ENCODE measurements at places on chromosomes 12 and 14.

GRCh38 chr12:80419644-80420043 lies 24.4 kb upstream of the PTPRQ start:
- no peak overlapping the region for H3K4me3 ChIP-seq
- DNase-seq: no peak
- no peaks in the 10 kb centered on the region for H3K36me3 ChIP-seq
- no peaks in the 10 kb centered on the region for H3K27me3 ChIP-seq
- H3K4me1 ChIP-seq: no peaks in the 10 kb centered on the region
- H3K27ac ChIP-seq: no peak overlapping the region

DNA sequence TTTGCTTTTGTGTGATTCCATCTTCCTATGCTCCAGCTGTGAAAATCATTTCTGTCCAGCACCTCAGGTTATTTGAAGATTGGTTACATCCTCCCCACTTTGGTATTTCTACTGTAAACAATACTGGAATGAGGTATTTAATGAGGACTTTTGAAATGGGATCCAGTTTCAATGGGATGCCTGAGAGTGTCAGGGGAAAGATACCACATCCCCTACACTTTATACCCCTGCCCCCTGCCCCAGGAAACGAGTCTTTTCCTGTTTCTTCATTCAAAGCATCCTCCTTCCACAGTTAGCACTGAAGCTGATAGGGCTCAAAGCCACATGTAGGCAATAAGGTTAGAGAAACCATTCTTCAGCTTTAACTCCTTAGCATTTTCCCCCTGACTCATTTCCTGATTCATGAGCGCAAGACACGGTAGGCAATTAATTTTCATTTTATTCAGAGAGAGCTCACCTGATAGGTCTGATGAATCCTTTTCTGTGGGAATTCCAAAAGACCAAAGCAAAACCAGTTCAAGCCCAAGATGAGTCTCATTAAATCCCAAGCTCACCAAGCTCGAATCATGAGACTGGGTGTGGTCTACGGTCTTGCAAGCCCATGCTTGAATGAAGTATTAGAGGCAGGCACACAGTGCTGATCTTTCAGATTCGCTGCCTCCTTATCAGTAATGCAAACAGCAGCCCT lies 143.6 kb upstream of the CRY1 start:
- H3K4me3 ChIP-seq: no peak overlapping the region
- no peaks in the 10 kb centered on the region for H3K4me1 ChIP-seq
- DNase-seq: no peak
- H3K27ac ChIP-seq: no peak overlapping the region

DNA sequence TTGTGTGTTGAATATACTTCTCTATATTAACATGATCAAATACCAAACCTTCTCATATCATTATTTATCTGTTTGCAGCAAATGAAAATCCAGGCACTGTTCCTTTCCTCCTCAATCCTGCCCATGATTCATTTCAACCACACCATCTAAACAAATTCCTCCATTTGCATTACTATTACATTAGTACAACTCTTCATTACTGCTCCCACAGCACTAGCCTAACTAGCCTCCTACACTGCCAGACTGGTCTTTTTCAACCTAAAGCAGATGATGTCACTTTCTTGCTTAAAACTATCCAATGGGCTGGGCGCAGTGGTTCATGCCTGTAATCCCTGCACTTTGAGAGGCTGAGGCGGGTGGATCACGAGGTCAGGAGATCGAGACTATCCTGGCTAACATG lies 117.3 kb upstream of the MYF6 start:
- no peak for DNase-seq
- H3K36me3 ChIP-seq: no peaks in the 10 kb centered on the region
- H3K4me3 ChIP-seq: no peak overlapping the region
- no peak overlapping the region for H3K27ac ChIP-seq

DNA sequence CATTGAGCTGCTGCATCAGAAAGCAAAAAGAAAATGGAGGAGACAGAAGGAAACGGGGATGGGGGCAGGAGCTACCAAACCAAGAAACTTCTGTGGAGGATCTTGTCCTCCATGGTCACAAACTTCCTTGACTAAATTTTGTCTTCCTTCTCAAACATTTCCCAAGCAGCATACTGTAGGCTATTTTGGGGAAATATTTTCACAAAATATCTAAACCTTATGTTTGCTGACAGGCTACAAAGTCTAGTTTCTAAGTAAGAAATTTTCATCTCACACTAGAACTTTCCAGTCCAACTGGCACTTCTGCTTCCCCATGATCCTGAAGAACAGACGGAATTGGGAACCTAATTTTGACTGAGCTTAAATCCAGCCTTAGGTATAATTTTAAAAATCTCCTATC lies 552.0 kb downstream of the SNAPC1 start:
- no peaks in the 10 kb centered on the region for H3K4me1 ChIP-seq
- no peaks in the 10 kb centered on the region for H3K36me3 ChIP-seq
- H3K27ac ChIP-seq: no peak overlapping the region
- no peaks in the 10 kb centered on the region for H3K27me3 ChIP-seq
- no peak for DNase-seq

GRCh38 chr12:25377469-25378177 lies 126.9 kb upstream of the KRAS start:
- no peak overlapping the region for H3K4me3 ChIP-seq
- no peak for DNase-seq
- H3K36me3 ChIP-seq: no peaks in the 10 kb centered on the region
- H3K4me1 ChIP-seq: 0 out of 2 replicates have a peak, but pooled peaks cover 1% of the 10 kb centered on the region

DNA sequence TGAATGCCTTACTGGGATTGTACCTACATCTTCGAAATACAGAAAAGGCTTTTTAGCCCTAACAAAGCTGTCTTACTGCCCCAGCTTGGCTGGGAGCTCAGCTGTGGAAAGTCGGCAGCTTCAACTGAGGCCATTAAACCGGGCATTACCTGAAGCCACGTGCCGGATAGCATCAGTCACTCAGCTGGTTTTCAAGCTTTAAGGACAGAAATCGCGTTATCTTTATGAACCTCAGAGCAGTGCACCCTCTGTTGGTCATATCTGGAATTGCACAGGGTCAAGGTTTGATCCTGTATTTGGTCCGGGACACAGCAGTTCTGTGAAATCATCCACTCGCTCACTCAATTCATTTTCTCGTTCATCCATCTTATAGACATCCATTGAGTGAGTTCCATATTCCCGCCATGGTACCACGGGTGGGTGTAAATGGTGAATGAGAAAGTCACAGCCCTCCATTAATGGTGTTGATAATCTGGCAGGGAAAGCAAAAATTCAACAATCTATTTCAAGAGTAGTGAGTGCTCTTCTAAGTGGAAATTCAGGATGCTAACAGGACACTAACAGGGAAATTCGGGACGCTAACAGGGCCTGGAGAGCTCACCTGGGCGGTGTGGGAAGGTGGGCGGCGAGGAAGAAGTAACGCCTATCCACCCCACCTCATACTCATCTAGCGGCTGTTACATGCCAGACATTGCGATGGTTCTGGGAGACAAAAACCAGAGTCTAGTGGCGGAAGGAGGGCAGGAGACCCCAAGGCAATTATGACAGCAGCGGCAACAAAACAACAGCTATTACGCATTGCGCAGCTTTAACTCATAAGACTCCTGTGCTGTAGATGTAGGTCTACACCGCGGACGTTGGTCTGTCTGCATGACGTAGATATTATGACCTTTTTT lies 60.6 kb upstream of the TCL1A start:
- peak; percentile 16 for DNase-seq
- no peaks in the 10 kb centered on the region for H3K36me3 ChIP-seq
- no peak overlapping the region for H3K4me3 ChIP-seq

- H3K27ac ChIP-seq: no peak overlapping the region
- H3K36me3 ChIP-seq: no peaks in the 10 kb centered on the region
- H3K4me1 ChIP-seq: no peaks in the 10 kb centered on the region
- no peaks in the 10 kb centered on the region for H3K27me3 ChIP-seq
Observed at GRCh38 chr12:118429688-118430383, 53.5 kb downstream of the SUDS3 start.

- no peaks in the 10 kb centered on the region for H3K27me3 ChIP-seq
- H3K4me1 ChIP-seq: peaks cover 17% of the 10 kb centered on the region
- DNase-seq: no peak
- H3K27ac ChIP-seq: no peak overlapping the region
- H3K36me3 ChIP-seq: no peaks in the 10 kb centered on the region
Observed at GRCh38 chr14:75182821-75183220, 6.4 kb upstream of the TMED10 start.

DNA sequence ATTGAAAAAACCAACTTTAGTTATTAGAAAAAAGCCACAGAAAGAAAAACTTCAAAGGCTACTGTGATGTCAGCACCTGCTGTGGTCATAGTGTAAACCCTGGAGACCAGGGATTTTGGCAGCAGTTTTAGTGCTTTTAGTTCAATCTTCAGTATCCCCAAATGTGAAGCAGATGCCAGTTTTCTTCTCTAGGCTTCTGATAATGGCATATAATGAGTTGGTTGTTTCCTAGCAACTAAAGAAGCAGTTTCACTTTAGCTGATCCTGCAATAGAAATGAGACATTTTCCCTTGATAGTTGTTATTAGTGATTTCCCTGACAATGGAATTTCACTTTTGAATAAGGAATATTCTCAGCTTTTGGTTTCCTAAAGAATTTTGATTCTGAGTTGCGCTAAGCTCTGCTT lies 131.2 kb downstream of the NUBPL start:
- H3K27ac ChIP-seq: no peak overlapping the region
- DNase-seq: no peak
- H3K4me3 ChIP-seq: no peak overlapping the region
- no peaks in the 10 kb centered on the region for H3K27me3 ChIP-seq

GRCh38 chr14:50012644-50013043 lies 103.7 kb downstream of the VCPKMT start:
- peaks cover 9% of the 10 kb centered on the region for H3K4me1 ChIP-seq
- H3K27me3 ChIP-seq: no peaks in the 10 kb centered on the region
- H3K4me3 ChIP-seq: no peak overlapping the region
- no peak overlapping the region for H3K27ac ChIP-seq

DNA sequence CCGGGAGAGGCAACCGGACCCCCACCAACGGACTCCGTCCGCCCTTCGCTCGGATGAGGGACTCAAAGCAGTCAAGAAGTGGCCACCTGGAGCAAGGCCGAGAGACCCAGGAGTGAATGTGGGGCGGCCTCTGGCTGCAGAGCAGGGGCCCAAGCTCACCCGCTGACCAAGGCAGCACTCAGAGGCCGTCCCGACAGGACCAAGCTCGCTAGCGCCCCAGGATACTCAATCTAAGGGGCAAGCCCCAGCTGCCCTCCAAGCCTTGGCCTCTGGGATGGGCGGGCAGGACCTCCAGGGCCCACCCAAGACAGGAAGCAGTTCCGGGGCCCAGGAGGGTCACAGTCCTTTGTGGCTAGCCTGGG lies 936 bp downstream of the AKT1 start:
- peaks cover 19% of the 10 kb centered on the region for H3K4me1 ChIP-seq
- DNase-seq: no peak
- H3K27me3 ChIP-seq: 0 out of 2 replicates have a peak, but pooled peaks cover 3% of the 10 kb centered on the region
- peak overlapping the region; percentile 68 for H3K4me3 ChIP-seq
- H3K36me3 ChIP-seq: no peaks in the 10 kb centered on the region

DNA sequence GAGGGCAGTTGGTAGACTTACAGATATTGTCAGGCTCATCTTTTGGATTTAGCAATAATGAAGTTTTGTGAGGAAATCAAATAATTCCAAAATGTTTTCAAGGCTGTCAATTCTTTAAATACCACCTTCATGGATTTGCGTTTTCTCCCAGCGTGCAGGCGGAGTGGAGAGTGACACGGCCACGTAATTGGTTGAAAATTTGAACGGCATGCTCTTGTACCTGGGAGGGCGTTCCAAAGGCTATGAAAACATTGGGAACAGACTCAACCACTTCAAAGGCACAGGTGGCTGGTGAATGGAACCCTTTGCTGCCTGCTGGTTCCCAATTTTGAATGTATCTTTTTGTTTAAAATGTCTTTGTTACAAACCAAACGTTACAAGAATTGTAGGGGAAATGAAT lies 12.4 kb downstream of the SMIM41 start:
- H3K27ac ChIP-seq: no peak overlapping the region
- no peak for DNase-seq
- H3K27me3 ChIP-seq: no peaks in the 10 kb centered on the region
- H3K36me3 ChIP-seq: no peaks in the 10 kb centered on the region
- no peak overlapping the region for H3K4me3 ChIP-seq

GRCh38 chr12:6340745-6341416 lies 995 bp downstream of the TNFRSF1A start:
- no peaks in the 10 kb centered on the region for H3K36me3 ChIP-seq
- DNase-seq: no peak
- H3K4me3 ChIP-seq: peak overlapping the region; percentile 97
- H3K4me1 ChIP-seq: peaks cover 36% of the 10 kb centered on the region
- peak overlapping the region; percentile 88 for H3K27ac ChIP-seq
- no peaks in the 10 kb centered on the region for H3K27me3 ChIP-seq

DNA sequence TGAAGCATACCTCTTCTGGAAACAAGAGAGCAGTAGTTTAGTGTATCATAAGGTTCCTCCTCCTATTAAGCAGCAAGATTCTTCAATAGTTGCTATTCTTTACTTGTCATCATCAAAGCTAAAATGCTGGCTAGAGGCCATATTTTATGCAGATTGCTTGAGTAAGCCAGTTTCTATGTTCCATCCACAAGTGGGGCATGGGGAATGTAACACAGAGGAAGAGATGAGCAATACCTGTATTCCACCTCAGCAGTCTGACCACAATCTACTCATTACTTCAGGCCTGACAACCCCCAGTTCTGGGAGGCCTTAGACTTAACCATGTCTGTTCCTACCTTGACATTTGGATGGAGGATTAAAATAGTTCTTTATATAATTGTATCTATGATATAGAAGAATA lies 423.6 kb downstream of the BTG1 start:
- no peak overlapping the region for H3K4me3 ChIP-seq
- no peaks in the 10 kb centered on the region for H3K36me3 ChIP-seq
- no peak for DNase-seq
- H3K27ac ChIP-seq: no peak overlapping the region

- peaks cover 13% of the 10 kb centered on the region for H3K4me1 ChIP-seq
- H3K36me3 ChIP-seq: peaks cover 4% of the 10 kb centered on the region
- no peak for DNase-seq
- H3K27ac ChIP-seq: peak overlapping the region; percentile 98
- H3K4me3 ChIP-seq: peak overlapping the region; percentile 70
Observed at GRCh38 chr12:49131894-49132461, 783 bp upstream of the TUBA1B start.

DNA sequence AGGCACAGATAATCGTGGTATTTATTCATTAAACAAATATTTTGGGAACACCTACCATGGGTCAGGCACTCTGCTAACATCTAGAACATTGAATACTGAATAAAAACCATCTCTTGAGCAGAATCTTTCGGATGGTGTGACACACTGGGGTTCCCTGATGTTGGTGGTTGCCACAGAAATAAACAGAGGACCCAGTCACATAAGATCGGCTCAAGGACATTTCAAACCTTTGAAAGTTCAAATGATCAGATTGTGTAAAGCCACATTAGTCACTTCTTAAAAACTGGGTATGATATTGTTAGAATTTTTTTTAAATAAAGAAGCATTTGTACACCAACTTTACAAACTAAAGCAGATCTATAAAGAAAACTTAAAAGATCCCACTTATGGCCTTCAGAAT lies 39.0 kb downstream of the NR1H4 start:
- no peak overlapping the region for H3K4me3 ChIP-seq
- no peaks in the 10 kb centered on the region for H3K4me1 ChIP-seq
- H3K27ac ChIP-seq: no peak overlapping the region
- no peaks in the 10 kb centered on the region for H3K27me3 ChIP-seq
- no peak for DNase-seq
